ENCODE measurements at places on chromosomes 7 and 10.

DNA sequence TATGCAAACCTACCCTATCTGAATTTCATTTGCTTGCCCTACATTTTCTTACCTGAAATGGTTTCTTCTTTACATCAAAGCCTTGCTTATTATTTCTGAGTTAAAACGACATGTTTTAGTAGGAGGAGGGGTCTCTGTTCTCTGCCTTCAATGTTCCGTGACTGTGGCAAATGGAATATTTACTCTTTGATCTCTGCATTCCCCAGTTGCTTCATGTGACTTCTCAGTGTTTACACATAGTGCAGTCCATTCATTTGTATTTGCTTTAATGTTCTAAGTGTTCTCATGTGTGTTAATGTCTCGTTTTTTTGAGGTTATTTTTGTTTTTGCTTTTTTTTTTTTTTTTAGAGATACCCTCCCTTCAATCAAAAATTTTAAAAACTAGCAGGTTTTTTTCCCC lies 75.8 kb downstream of the GNAI1 start:
- H3K27me3 ChIP-seq: no peaks in the 10 kb centered on the region
- no peak for DNase-seq
- no peaks in the 10 kb centered on the region for H3K4me1 ChIP-seq

- no peak overlapping the region for H3K4me3 ChIP-seq
- DNase-seq: no peak
Observed at GRCh38 chr7:45985902-45986301, 64.8 kb upstream of the IGFBP3 start.

GRCh38 chr10:96496281-96496925 lies 17.3 kb downstream of the TLL2 start:
- no peaks in the 10 kb centered on the region for H3K4me1 ChIP-seq
- DNase-seq: no peak
- no peak overlapping the region for H3K4me3 ChIP-seq
- no peaks in the 10 kb centered on the region for H3K36me3 ChIP-seq
- H3K27me3 ChIP-seq: peaks cover 31% of the 10 kb centered on the region

DNA sequence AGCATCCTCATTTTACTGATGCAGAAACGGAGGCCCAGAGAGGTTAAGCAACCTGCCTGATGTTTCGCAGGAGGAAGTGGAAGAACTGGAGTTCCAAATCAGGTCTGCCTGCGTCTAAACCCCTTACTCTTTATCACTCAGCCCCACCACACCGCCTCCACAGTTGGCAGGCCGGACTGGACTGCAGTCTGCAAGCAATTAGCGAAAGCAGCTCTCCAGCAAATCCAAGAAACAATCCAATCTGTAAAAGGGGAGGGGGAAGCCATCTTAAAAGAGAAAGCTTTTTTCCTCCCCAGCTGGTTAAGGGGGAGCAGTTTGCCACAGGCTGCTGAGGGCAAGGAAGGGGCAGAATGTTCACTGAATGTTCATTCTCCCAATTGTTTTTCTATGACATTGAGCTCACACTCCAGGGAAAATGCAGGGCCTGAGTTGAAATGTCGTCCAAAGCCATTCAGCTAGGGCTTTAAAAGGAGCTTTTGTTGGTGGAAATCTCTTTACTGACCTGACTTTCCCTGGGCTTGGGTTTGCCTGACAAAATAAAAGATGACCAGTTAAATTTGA lies 350.1 kb downstream of the RNLS start:
- peaks cover 3% of the 10 kb centered on the region for H3K4me1 ChIP-seq
- peaks cover 3% of the 10 kb centered on the region for H3K27me3 ChIP-seq
- H3K27ac ChIP-seq: no peak overlapping the region

Data from activated CD8-positive, alpha-beta memory T cell treated with anti-CD3 and anti-CD28 coated beads, Interleukin-2, amount 10 ng/mL, durations not matched to agents 7 days and 5 days (primary cell).